Activated CD4-positive, alpha-beta T cell treated with anti-CD3 and anti-CD28 coated beads, Interleukin-10, Interleukin-2, amounts not matched to agents 100 ng/mL and 50 ng/mL, durations not matched to agents 16 hours and 8 hours (primary cell): ENCODE measurements at places on chromosomes 1 and 21.

- no peak for DNase-seq
Observed at GRCh38 chr1:67110352-67110751, 24.4 kb downstream of the C1orf141 start.

GRCh38 chr1:53320646-53321045 is 7.2 kb downstream of the LRP8 start:
- no peak for DNase-seq

DNA sequence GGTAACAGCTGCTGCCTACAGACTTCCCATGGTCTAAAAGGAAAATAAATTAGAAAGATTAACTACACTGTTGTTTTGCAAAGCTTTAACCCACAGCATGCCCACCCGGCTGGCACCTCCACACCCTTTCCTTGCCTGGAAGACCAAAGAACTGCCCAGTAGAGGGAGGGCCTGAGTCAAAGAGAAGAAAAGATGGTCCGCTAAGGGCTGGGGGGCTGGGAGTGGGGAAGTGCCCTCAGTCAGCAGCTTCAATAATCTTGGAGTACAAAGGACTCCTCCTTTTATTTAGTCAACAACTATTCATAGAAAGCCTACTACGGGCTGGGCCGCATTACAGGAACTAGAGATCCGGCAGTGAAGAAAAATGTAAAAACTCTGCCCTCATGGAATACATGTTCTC is 40.6 kb downstream of the ERI3 start:
- no peak for DNase-seq

DNA sequence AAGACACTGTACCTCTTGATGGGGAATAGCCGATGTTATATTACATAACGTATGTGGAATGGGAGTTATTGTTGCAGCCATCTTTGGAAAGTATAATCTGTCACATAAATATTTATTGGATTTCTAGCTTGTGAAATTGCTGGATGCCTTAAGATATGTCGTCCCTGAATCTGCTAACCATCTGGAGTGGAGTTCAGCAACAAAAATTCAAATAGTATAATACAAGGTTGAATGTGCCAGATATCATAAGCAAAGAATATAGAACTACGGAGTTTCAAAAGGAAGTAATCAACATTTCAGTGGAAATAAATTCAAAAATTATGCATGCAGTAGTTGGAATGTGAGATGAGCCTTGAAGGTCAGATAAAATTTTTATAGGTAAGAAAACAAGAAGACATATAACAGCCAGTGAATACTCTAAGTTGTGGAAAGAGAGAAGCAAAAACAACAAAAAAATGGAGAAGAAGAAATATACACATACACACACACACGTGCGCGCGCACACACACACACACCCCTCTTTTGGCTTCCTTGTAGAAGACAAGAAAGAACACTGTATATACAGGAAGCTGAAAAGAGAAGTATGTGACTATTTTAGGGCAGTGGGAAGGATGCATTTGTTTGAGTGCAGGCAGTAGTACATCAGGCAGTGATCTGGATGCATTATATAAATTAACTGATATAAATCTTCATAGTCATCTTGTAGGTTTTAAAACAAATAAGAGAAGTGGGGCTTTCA is 516.7 kb downstream of the KCNT2 start:
- DNase-seq: no peak

GRCh38 chr1:2192031-2192995 is 2.3 kb downstream of the FAAP20 start:
- DNase-seq: no peak

DNA sequence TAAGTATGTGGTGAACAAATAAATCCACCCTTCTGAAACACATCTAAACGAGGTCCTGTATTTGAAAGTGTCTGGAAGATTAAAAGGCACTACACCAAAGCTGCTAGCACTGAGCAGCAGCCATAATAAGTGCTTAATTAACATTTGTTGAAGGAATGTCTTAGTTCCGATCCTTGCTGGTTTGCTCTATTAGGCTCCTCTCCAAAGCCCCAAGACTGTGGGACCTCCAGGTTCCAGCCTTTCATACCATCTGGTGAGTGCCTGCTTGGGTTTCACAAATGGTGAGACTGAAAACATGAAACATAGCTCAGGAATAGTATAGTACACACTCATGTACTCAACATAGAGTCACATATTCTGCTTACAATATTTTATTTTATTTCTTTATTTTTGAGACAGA is 640 bp upstream of the CYP2J2 start:
- no peak for DNase-seq

GRCh38 chr1:35030756-35031446 is 844 bp downstream of the ZMYM6 start:
- DNase-seq: peak; percentile 44

GRCh38 chr1:24912376-24913273 is 17.5 kb downstream of the RUNX3 start:
- DNase-seq: no peak

GRCh38 chr1:181010789-181011188 is 11.9 kb downstream of the STX6 start:
- no peak for DNase-seq

GRCh38 chr1:243848858-243849420 is 1.1 kb downstream of the AKT3 start:
- peak; percentile 55 for DNase-seq

DNA sequence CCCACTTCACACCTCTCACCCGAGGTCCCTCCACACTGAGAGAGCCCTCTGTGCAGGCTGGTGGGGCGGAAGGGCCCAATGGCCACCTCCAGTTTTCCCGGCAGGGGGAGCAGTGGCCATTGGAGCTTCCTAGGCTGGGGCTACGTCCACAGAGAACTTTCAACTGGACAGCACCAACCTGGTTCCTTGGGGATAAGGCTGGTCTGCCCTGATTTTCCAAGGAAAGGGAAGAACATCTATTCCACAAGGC is 20.3 kb upstream of the LAPTM5 start:
- DNase-seq: no peak

GRCh38 chr1:226658546-226659125 is 80.4 kb downstream of the ITPKB start:
- no peak for DNase-seq

- DNase-seq: no peak
Observed at GRCh38 chr1:10319750-10320149, 79.1 kb upstream of the PGD start.

DNA sequence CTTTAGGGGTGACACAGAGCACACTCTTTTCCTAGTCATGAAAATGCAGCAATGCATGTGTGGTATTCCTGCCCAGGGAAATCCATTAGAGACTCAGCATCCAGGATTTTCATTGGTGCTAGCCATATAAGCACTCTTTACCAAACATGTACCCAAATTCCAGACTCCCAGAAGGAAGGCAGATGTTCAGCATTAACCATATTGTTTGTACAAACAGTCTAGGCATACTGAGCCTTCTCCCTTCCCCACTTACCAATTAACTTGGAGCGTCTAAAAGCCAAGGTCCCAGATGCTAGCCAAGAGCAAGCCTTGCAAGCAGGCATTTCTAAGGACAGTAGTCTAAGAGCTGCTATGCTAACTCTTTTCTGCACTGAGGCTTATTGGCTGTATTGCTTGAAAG is 27.9 kb downstream of the ZBED6 start:
- no peak for DNase-seq

- no peak for DNase-seq
Observed at GRCh38 chr1:6870571-6870970, 85.3 kb downstream of the CAMTA1 start.

- DNase-seq: no peak
Observed at GRCh38 chr1:96104906-96105305, 616.7 kb upstream of the PTBP2 start.

GRCh38 chr1:19009126-19009881 is 52.8 kb upstream of the IFFO2 start:
- DNase-seq: no peak

DNA sequence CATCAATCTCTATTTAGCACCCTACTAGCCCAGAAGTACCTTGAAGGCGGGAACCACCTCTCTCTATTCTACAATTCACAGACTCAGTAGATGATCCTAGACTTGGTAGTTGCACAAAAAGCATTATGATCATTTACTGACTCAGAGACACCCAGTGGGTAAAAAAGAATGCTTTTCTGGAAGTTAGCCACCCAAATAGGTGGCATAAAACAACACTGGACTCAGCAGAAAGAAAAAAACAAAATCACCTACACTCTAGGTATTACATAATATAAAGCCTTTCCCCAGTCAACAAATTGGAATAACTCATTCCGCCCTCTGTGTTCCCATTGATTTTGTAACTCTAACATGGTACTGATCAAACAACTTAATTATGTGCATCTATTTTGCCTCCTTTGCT is 126.3 kb downstream of the PTPN14 start:
- DNase-seq: no peak

GRCh38 chr21:45876381-45877170 is 105.0 kb upstream of the COL6A1 start:
- DNase-seq: no peak

DNA sequence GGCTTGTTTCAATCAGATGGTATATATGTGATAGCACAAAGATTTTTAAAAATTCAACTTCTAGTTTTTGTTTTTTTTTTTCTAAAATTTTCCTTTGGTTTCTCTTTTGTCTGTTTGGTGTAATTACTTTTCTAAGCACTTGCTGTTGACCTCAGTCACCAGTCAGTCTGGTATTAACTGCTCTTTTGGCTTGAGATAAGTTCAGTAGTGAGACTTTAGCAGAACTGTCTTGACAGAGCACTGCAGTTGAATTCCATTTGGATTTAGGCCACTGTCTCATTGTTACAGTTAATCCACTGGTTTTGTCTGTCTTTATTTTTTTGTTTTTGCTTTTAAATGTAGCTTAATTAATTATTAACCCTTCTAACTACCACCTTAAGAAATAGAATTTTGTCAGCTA is 36.2 kb downstream of the OSBPL9 start:
- no peak for DNase-seq

- no peak for DNase-seq
Observed at GRCh38 chr1:161008869-161009510, 12.0 kb downstream of the F11R start.

DNA sequence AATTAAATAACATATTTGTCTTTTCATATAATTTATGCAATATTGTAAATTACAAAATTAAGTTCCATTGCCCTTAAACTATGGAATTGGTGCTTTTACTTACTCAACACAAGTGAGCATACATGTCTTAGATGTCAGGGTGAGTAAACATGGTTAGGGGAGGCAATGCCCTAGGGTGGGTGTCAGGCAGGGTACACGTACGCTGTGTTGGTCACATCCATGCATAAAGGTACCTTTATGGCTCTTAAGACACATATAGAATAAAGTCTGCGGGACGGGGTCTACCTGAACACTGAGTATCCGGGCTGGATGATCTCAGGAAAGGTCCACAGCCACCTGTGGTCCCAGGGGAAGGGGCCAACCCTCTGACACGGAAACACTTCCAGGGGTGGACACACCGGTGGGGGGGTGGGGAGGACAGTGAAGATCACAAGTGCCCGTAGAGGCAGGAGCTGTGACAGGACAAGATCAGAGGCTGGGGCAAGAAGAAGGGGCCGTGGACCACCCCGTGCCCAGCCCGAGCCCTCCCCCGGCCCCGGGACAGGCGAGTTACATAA is 720 bp downstream of the LIN9 start:
- peak; percentile 36 for DNase-seq

DNA sequence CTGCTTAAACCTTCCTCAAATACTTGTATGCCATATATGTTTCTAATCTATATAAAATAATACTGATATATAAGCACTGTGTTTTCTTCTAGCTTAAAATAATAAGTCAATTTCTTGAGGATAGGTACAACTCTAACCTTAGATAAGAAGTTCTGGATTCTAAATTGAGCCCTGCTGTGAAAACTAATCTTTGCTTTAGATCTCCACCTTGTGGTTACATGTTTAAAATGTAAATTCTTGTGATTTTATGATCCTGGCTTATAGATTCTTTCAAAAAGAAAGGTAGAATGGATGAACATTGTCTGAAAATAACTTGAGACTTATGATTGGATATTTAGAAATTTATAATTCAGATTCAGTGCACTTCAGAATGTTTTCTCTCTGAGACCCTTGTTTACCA is 38.9 kb upstream of the HMCN1 start:
- no peak for DNase-seq

- no peak for DNase-seq
Observed at GRCh38 chr1:65278376-65279069, 30.8 kb upstream of the DNAJC6 start.

DNA sequence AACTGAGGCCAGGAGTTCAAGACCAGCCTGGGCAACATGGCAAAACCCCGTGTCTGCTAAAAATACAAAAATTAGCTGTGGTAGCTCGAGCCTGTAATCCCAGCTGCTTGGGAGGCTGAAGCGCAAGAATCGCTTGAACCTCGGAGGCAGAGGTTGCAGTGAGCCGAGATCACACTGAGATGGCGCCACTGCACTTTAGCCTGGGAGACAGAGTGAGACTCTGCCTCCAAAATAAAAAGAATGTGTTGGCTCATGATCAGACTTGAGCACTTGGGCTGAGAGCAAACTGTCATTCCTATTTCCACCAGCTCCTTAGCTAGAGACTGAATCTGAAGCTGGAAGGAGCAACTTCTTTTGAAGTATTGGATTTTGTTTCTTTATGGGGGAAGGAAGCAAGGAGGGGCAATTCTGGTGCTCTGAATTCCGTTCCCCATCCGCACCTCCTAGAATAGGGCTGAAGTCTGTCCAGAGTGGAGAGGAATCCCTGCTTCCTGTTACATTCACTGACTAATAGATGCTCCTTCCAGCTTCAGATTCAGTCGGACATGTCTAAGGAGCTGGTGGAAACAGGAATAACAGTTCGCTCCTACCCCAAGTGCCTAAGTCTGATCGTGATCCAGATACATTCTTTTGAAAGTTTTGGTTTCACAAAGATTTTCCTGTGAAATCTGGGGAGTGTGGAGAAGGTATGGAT is 3.8 kb downstream of the ZNF672 start:
- peak; percentile 38 for DNase-seq

DNA sequence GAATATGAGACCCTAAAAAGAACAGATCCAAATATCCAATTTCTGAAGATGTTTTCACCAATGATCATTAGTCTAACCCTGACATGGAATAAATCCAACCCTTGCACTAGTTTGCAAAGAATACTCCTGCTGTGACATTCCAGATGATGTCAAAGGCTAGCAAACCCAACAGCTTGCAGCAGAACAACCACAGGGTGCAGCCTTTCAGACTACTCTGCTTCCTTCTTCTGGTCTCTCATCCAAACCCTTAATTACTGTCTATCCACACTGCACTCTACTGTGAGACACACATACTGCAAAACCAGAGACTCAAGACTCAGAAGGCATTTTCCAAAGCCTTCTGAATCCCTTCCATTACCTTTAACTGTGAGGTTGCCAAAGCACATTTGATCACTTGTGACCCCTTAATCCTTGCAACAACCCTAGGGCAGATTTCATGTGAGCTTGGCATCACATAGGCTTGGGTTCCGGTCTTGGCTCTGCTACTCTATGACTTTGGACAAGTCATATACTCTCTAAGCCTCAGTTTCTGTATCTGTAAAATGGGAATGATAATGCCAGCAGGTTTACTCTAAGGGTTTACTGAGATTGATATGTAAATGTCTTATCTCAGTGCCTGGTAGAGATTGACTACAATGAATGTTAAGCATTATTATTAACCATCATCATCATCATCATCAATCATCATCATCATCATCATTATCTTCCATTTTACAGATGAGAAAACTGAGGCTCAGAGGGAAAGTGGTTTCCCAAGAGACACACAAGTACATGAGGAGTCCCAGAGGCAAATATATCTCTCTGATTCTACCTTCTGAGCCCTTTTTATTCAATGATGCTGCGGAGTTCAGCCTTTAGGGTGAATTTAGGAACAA is 94.5 kb downstream of the SYF2 start:
- no peak for DNase-seq

- DNase-seq: no peak
Observed at GRCh38 chr1:32031578-32032274, 18.1 kb downstream of the KHDRBS1 start.
